ENCODE measurements at places on chromosomes 4 and X. TPM values are rescaled to one million over a fixed set of nuclear protein-coding genes. Genes with fewer than 3 reads are reported as not detected.

GRCh38 chr4:151204925-151205524 is 71.9 kb upstream of the PRSS48 start:
- no peak for DNase-seq

GRCh38 chrX:51336584-51336983 is 4.0 kb downstream of the NUDT10 start:
- DNase-seq: peak; percentile 24

DNA sequence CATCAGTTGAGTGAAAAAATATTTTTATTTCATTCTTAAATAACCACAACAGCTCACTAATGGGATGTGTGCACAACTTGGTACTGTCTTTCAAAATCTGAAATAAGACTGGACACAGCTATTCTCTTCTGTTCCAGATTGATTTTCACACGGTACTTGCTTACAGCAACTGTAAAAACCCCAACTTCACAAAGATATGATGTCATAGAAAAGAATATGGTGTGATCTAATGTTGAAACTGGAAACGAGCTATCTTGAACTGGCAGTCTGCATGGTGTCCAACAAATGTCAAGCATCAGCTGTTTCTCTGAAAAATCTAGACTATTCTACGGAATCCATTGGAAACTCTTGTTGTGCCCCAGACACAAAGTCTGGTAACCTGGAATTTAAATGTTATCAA is 14.7 kb downstream of the HELQ start:
- no peak for DNase-seq

DNA sequence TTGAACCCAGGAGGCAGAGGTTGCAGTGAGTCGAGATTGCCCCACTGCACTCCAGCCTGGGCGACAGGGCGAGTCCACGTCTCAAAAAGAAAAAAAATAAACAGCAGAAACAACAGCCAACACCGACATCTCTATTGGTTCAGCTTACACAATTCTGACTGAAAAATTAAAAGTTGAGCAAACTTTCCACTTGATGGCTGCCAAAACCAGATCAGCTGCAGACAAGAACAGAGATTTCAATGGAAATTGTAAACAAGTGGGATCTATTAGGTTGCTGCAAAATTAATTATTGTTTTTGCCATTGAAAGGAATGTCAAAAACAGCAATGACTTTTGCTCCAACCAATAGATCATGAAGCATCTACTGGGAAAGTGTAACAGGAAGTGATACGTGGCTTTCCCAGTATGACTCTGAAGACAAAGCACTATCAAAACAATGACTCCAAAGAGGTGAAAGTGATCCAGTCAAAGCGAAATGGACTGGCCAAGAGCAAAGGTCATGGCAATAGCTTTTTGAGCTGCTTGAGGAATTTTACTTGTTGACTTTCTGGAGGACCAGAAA is 26.3 kb downstream of the UPF3B start:
- DNase-seq: no peak

DNA sequence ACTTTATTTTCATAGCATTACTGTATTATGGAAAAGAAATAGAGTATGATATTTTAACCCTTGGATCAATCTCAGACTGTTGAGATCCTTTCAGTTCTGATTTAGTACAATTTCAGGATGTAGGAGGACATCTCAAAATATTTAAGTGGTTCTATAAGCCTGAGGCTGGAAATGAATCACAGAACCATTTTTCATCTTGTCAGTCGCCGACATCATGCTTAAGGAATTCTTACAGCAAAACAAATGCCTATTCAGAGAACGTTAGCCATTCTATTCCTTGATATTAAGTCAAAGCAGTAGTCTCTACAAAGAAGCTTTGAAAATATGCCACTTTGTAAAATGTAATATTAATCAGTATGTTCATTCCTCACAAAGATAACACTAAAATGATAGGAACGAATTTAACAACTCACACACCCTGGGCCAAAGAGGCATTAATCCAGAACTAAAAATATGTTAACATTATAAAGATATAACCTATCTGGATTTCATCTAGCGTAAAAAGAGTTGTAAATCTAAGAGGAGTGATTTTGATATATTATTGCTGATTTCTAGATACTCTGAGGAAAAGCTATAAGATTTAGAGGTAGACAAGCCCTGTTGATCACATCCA is 152.0 kb downstream of the GASK1B start:
- peak; percentile 51 for DNase-seq

DNA sequence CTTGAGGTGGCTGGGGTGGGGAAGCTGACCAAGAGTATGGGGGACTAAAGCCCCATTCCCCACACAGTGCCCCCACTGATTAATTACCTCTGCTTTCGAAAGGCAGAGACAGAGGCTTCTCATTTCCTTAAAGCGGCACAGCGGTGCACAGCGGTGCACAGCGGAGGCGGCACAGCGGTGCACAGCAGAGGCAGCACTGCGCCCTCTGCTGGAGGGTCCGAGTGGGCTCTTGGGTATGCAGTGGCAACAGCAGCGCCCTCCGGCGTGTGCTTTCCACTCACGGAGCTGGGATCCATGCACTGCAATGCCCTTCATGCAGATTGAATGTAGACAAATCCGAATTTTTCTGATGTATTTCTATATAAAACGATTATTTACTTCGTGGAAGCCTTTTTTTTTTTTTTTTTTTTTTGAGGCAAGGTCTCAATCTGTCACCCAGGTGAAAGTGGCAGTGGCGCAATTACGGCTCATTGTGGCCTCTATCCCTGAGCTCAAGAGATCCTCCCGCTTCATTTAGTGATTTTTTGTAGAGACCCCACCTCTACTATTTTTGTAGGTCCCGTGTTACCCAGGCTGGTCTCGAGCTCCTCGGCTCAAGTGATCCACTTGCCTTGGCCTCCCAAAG is 19.7 kb upstream of the PRPS2 start:
- DNase-seq: no peak

GRCh38 chr4:896216-896615 is 35.9 kb downstream of the GAK start:
- no peak for DNase-seq

GRCh38 chr4:91527056-91527455 is 776.7 kb upstream of the GRID2 start:
- DNase-seq: no peak

DNA sequence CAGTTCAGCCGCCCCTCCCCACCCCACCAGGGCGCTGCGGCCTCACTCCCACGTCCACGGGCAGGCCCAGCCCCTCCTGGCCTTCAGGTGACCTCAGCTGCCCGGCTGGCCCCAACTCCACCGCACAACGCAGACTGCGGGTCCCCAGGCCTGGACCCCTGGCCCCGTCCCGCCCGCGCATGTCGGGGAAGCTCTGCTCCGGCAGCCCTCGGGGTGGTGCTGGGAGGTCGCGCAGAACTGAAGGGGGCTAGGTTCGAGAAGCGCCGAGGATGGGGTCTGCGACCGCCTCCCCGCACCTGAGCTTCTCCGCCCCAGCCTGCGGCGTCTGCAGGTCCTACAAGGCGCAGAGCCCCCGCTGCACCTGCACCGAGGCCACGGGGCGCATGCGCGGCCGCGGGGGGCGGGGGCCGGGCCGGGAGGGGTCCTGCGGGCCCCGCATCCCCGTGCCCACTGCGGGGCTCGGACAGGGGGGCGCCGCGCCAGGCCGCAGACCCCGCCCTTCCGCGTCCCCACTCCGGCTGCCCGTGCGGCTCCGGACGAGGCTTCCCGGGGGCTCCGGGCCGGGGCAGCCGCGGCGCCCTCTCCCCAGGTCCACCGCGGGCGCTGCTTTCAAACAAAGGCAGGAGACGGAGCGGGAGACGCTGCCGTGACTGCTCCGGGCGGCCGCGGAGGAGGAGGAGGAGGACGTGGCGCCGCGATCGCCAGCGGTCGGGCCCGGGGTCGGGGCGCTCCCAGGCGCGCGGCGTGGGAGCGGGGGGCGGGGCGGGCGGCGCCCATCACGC is 672 bp upstream of the NAT8L start:
- DNase-seq: no peak

Gene THOC2
- 56.8 TPM for polyA plus RNA-seq

GRCh38 chr4:21117541-21118180 is 417.4 kb downstream of the PACRGL start:
- no peak for DNase-seq

- DNase-seq: no peak
These were observed 1794.0 kb downstream of the STIM2 start for GRCh38 chr4:28654618-28655017.

Gene GRID2
- polyA plus RNA-seq: 0.46 TPM

- DNase-seq: peak; percentile 46
These were observed 734 bp downstream of the STOX2 start for GRCh38 chr4:183905593-183906488.

Gene RASL11B
- 13.7 TPM for polyA plus RNA-seq

Gene ARHGEF9
- 29.8 TPM for polyA plus RNA-seq

GRCh38 chr4:114495471-114495928 is 103.1 kb upstream of the UGT8 start:
- DNase-seq: no peak

Gene P2RY8
- polyA plus RNA-seq: 0.76 TPM

Gene CXXC4
- 4.8 TPM for polyA plus RNA-seq

DNA sequence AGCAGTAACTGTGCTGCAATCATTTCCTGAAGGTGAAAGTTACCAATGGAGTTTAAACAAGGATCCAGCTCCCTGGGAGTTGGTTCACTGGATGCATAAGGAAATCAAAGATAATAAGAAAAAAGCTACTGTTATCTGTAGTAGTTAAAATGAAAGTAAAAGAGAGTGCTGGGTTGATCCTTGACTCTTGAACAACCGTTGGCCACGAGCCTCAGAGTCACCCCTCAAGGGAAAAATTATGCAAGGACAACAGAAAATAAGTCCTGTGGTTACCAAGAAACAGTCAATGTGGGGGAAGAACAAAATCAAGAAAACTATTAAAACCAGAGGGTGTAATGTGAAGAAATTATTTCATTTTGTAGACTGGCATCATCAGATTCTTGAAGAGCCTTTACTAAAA is 49.7 kb upstream of the DDIT4L start:
- no peak for DNase-seq

DNA sequence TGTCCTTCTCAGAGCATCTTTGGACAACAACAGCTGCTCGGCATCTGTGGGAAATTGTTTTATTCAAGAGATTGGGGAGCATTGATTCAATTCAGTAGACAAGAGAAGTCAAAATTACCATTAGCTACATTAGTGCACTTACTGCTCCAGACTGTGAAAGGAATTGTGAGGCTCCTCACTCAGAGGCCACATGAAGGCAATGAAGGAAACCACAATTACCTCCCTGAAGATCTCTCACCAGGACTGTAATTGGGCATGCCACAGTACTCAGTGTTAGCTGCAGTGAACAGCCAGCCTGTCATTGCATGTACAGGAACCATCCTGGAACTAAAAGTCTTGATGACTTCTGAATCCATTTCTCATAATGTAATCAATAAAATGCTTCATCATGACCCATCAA is 144.8 kb downstream of the PPA2 start:
- DNase-seq: no peak

- no peak for DNase-seq
These were observed 72.0 kb upstream of the GPRIN3 start for GRCh38 chr4:89379511-89380044.

- no peak for DNase-seq
These were observed 2.0 kb downstream of the ANXA3 start for GRCh38 chr4:78553529-78554060.

GRCh38 chr4:76767983-76768382 is 130.0 kb downstream of the SOWAHB start:
- DNase-seq: no peak

Gene KIT
- polyA plus RNA-seq: not detected

Gene GUCY2F
- not detected for polyA plus RNA-seq

- DNase-seq: no peak
These were observed 6.2 kb upstream of the DCTD start for GRCh38 chr4:182923366-182923765.

- no peak for DNase-seq
These were observed at the start of gene KLHL34 for GRCh38 chrX:21658152-21658737. Gene KLHL34 (minus strand): TSS chrX:21658330. CDS start chrX:21657788, 542 bp downstream.

GRCh38 chr4:25112366-25112994 is 47.8 kb downstream of the SEPSECS start:
- no peak for DNase-seq

Gene HTRA3
- 51.1 TPM for polyA plus RNA-seq

DNA sequence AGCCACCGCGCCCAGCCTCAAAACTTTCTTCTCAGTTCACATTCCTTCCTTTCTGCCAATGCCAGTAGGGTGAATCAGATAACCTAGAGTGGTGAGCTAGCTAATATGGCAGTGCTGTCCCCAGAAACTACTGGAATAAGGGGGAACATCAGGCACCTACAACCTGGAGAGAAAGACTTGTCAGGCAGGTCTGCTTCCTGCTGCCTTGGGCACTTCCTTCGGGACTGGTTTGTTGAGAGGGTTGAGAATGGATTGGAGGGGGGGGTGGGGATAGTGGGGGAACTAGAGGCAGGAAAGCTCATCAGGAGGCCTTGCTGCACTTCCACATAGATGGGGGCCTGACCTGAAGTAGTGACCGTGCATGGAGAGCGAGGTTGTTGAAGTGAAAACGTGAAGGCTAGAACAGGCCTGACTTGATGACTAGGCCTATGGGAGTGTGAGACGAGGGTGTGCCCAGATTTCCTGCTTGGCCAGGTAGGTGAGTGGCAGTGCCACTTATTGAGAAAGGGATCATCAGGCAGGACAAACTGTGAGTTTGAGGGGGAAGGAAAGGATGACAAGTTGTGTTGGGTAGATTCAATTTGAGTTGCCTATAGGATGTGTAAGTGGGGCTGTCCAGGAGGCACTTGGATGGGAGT is 33.4 kb downstream of the SLC25A5 start:
- DNase-seq: no peak

- no peak for DNase-seq
These were observed 4.3 kb downstream of the FAM3A start for GRCh38 chrX:154511761-154512160.

Gene HDX
- 4.5 TPM for polyA plus RNA-seq

DNA sequence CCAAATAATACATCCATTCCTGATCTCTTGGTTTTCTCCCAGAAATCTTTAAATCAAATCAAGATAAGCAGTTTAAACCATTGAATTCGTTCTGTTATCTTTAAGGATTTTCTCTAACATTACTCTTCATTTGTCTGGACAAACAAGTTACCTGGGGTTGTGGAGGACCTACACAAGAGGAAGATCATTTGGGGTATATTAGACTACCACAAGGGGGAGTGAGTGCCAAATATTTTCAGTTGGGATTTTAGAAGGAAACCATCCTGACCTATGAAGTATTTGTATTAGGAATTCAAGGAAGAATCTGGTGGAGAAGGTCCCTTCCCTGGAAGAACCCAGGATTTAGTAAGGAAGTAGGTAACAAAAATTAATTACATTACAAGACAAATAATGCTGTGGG is 12.0 kb upstream of the DCHS2 start:
- no peak for DNase-seq
